Stimulated activated CD8-positive, alpha-beta memory T cell treated with anti-CD3 and anti-CD28 coated beads, Interleukin-7, amount 100 ng/mL, for 4 hours (primary cell): ENCODE measurements at places on chromosomes 3 and 15.

- no peak for DNase-seq
Observed at GRCh38 chr3:109943181-109943580, 605.8 kb upstream of the DPPA4 start.

GRCh38 chr3:193621127-193621526, 28.1 kb downstream of the OPA1 start:
- no peak for DNase-seq

DNA sequence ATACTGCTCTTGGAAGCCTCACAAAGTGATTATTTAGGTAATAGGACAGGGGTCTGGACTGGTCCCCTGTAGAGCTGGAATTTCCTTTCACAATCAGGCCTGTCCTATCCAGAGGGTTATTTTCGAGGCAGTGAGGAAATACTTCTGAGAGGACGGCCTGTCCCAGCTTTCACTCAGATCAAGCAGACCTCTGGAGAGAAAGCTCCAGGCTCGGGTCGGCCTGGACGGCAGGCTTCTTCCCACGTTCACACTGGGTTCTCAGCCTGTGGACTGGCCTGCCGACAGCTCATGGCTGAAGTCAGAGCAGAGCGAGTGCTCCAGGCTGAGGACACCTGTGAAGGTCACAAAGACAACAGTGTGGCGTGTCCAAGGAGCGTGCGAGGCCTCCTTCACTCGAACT, 405.3 kb downstream of the VPS13C start:
- no peak for DNase-seq

DNA sequence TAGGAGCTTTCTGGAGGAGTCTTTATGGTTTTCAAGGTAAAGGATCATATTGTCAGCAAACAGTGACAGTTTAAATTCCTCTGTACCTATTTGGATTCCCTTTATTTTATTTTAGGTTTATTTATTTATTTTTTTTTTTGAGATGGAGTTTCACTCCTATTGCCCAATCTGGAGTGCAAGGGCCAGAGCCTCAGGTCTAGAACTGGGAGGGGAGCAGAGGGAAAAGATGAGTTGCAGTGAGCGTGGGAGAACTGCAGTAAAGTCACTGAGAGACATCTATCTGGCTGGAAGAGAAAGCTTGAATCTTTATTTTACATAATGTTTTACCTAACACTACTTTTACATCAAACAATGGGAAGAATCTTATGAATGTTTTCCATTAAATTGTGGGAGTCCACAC, 49.5 kb upstream of the GK5 start:
- no peak for DNase-seq

DNA sequence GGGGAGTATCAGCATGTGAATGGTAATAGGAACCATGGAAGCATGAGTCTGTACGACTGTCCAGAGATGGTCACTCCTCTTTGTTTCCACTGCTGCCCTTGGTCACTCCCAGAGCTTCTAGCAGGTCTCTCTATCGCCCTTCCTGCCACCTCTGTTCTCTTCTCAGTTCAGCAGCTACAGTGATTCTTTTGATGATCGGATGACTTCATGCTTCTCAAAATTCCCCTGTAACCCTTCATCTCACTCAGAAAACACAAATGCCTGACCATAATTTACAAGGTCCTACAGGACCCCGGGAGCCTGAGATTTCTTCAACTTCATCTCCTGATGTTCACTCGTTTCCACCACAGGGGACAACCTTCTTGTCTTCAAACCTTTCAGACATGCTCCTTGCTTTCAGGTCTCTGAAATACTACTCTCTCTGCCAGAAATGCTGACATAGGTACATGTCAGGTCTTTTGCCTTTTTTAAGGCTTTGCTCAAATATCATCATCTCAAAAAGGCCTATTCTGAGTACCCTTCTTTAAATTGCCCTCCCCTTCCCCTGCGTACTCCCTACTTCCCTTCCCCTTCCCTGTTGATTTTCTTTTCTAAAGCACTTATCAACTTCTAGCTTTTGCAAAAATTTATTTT, 42.1 kb upstream of the BHLHE40 start:
- no peak for DNase-seq

DNA sequence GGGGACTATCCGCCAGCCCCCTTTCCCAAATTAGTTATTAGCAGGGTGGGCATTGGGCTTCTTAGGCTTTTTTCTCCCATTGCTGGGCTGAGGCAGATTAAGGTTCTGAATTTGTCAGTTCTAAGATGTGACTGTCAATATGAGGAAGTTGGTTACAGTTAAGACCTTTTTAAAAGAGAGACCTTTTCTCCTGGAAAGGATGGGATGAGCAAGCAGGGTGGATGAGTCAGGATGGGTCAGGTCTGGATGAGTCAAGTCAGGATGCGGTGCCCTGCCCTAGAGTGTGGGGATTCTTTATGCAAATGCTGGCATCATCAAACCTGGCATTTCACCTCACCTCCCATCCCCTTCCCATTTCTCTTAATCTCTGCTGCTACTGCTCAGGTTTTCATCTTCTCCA, 1.9 kb downstream of the AEN start:
- DNase-seq = no peak

- no peak for DNase-seq
Observed at GRCh38 chr3:136929977-136930670, 27.7 kb upstream of the IL20RB start.

DNA sequence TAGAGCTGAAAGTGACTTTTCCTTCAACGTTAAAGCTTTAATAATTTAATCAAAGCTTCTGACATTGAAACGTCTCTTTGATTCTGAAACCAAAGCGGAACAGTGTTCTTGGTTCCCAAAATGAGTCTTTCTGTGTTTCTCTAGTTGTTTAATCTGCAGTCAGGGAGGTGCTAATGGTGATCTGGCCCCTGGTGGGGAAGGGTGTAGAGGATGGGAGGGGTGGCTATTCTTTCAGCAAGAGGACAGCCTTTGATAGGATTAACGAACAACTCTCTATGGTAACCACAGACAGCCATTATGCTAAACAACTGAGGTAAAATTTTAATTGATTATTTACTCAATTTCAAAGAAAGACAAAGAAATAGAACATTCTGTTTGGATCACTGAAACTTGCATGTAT, 79.9 kb upstream of the CADPS start:
- DNase-seq = no peak

DNA sequence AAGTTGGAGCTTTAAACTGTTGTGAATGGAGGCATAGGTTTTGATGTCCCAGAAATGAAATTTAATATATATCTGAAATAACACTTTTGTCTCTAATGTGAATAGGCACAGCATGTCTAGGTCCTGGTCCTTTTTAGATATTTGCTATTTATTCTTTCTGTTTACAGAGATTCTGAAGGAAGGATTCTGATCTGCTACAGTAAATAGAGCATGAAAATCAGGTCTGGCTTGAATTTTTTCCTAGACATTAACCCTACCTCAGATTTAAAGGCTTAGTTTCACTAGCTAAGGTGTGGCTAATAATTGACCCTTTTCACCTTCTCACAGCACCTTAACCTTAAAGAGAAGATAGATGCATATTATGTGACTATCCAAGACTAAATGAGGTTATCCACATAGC, 48.0 kb upstream of the SYNPR start:
- DNase-seq = no peak

DNA sequence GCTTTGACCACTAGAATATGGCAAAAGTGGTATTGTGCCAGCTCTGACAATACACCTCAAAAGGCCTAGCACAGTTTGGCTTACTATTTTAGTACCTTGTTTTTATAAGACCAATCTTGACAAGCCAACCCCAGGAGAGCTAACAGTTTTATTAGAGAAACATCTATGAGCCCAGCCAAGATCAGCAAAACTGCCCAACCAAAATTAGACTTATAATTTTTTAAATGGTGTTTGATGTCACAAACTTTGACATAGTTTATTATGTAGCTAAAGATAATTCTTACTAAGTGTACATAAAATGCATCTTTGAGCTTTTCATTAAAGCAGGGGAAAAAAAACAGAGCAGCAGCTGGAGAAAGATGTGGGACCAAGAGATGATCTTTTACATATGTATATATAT, 537.5 kb downstream of the ZPLD1 start:
- no peak for DNase-seq

GRCh38 chr3:106620646-106621045, 751.8 kb upstream of the CBLB start:
- DNase-seq = no peak

DNA sequence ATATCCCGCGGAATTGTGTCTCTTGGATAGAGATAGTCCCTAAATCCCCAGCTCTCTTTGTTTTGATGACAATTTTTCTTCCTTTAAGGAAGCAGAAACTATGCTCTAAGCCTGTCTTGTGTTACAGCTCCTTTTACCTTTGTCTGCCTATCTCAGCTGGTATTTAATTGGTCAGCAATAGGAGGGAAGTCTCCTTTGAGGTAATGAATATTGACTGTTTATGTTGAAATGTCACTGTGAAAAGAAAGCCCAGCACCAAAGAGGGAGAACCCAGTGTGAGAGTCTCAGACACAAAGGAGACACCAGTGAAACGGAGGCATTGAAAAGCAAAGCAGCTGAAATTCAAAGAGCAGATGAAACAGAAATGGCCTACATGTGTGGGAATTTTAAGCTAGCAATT, 372.6 kb downstream of the NR2F2 start:
- no peak for DNase-seq

- no peak for DNase-seq
Observed at GRCh38 chr15:38048001-38048455, 113.6 kb downstream of the TMCO5A start.

GRCh38 chr3:24407980-24408680, 86.5 kb downstream of the THRB start:
- no peak for DNase-seq

DNA sequence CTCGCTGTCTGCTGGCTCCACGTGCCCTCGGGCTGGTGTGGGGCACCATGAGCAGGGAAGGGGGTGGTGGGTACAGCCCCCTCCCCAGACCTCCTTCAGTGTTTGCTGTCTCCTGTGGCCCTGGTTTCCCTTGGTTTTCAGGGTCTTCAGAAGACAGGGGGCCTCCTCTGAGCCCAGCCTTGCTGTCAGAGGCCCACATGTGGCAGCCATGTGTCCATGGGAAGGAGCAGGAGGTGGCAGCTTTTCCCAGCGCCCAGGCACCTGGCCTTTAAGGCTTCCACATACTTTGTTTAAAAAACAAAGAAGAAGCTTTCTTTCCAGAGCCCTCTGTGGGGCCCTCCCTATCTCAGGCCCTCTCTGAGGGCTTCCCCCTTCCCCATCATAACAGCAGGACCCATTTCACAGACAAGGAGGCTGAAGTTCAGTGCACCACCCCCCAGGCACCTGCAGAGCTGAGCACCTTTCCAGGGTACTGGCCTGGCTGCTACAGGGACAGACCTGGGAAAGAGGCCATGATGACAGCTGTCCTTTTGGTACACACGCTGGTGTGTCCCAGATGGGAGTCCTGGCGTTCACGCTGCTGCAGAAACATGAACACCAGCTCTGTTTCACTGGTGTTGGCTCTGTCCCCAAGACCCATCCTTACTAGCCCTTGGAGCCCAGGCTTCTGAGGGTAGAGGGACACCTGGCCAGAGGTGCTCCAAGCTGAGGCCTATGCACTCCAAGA, 73.7 kb downstream of the DNAJB8 start:
- DNase-seq = no peak

DNA sequence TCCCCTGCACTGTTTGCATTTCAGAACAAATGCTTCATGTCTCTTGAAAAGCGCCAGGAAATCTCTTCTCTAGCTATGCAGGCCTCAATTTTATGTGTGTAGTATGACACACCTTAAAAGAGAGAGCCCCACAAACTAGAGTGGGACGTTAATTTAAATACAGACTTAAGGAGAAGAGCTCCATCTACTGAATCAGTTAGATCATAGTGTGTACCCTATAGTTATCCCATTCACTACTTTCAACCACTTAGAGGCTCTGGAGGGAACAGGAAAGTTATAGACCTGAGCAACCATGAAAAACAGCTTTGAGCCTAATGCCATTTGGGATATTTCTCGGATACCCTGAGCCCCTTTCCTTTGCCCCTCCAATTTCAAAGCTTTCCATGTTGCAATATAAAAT, 153.7 kb downstream of the TIGIT start:
- no peak for DNase-seq

DNA sequence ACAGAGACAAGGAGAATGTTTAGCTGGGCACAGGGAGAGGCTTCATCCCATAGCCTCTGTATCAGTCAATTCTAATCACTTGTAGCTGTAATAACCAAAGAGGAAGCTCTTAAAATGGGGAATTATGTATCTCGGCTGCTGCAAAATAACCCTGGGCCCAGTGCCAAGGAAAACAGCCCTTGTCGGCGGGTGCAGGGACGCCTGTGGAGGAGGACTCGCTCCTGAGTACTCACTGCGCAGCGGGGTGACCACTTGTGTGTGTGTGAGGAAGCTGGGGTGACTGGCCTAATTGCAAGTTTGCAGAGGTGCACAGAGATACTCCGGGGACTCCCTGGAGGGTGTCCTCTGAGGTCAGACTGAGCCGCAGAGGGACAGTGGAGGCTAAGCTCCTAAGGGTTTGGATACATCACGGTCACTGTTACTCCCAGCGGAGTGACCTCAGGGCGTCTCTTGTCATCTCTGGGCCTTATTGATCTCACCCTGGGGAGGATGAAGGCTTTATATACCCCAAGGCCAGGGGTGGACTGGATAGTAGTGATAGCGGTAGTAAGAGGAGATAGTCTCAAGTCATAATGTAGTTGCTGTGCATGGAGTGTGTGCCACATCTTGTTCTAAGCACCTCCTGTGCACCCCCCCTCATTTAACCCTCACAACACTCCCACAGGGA, 37.2 kb downstream of the SLC6A6 start:
- DNase-seq = no peak

- DNase-seq = no peak
Observed at GRCh38 chr3:70684701-70685100, 372.3 kb upstream of the MDFIC2 start.

- no peak for DNase-seq
Observed at GRCh38 chr3:173399044-173399443, 1.5 kb downstream of the NLGN1 start.

- no peak for DNase-seq
Observed at GRCh38 chr3:197289726-197290125, 8.7 kb downstream of the DLG1 start.

- DNase-seq = no peak
Observed at GRCh38 chr3:18716821-18717220, 291.7 kb upstream of the SATB1 start.

GRCh38 chr3:182787302-182788036, 5.8 kb upstream of the ATP11B start:
- DNase-seq = no peak

DNA sequence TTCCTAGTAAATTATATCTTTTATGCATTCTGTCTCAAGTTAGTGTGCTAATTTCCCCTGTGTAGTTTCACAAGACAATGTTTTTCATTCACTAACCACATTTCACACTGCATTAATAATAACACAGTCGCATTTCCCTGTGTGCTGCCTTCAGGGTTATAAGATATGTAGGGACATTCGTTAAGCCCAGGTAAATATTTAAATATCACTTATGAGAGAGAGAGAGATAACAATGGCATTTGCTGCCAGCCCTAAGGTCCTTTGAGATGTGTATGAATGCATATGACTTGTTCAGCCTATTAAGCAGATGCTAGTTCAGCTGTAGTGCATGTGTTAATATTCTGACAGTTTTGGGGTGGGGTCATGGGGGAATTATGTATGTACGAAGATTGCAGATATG, 876.7 kb downstream of the NAALADL2 start:
- no peak for DNase-seq

DNA sequence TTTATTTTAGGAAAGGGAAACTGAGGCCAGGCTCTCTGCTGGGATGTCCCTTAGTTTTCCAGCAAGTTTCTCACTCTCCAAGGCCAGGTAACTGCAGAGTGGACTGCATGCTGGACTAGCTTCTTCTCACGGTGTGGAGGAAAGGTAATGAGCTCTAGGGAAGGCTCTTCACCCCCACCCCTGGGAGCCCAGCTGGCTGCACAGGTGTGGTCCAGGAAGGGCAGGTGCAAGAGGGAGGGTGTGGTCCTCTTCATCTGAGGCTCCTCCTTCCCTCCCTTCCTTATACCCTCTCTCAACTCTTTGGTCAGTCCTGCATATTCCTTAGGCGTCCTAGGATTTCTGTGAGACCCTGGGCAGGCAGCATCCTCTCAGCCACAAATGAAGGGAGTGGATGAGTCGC, 33.9 kb downstream of the RNU5B-1 start:
- DNase-seq = no peak
